ENCODE measurements at places on chromosomes 16 and 17.
A peak's percentile ranks its signal among the peaks of the same experiment; 100 is the strongest.

- no peak for DNase-seq
Measured at GRCh38 chr17:8583954-8584353, 46.6 kb downstream of the MYH10 start.

DNA sequence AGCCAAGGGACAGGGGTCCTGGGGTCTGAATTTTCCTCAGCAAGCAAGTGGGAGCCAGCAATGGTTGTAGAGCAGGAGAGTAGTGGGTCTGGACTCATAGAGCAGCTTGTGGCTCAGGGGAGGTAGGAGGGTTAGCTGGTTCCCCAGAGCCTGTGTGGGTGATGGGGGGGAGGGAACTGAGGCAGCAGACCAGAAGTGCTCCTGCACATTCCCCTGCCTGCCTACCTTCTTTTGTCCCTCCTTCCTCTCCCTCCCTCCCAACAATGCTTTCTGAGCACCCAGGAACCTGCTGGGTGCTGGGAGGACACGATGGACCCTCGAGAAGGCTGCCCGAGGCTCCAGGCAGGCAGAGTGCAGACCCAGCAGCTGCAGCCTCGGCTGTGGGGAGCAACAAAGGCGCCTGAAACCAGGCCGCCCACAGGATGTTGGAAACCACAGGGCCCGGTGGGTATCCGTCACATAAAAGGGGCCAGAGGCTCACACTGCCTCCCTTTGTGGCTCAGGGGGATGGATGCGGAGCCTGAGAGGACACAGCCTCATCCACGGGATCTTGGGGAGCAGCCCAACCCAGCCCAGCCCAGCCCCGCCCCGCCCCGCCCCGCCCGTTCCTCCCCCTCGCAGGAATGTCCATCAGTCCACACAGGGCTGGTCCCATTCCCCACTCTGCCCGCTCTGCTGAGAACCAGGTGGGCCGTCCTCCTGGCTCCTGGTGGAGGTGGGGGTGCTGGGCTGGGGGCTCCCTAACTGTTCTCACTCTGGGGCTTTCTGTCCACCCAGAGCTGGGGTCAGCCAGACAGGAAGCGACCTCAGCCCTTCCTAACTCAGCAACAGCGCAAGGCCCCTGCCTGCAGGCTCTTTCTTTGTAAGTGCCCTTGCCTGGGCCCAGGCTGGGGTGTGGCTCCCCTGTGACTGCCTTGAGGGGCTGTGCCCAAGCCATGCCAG is 1.7 kb upstream of the NLRC3 start:
- peak; percentile 54 for DNase-seq

DNA sequence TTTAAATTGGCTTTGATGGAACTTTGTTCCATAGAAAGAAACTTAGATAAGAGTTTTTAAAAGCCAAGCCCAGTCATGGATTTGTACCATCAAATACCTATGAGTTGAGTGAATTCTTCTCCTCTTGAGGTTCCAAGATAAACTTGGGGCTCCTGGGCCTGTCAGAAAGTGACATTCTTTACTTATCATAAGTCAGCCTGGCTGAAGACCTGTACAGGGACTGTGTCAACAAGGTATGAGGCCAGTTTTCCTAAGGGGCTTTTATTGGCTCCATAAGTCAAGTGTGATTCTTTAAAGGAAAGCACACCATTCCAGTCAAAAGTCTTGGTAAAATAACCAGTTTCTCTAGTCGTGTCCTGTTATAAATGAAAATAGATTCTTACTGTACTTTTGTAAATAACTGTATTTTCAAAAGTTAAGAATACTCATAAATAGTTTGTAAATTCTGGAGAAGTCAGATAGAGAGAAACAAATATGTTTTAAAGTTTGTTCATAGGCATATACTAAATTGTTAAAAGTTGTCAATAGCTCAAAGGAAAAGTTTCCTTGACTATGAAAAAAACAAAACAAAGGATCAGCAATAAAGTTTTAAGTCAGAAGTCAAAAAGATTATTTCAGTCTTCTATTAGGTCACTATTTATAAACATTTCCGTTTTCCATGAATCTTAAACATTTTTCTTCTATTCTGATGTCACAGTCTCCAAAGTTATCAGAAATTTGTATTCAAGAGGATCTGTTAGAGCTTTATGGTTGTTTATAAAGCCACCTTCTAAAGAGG is 22.5 kb upstream of the MYO1D start:
- DNase-seq, result no peak

DNA sequence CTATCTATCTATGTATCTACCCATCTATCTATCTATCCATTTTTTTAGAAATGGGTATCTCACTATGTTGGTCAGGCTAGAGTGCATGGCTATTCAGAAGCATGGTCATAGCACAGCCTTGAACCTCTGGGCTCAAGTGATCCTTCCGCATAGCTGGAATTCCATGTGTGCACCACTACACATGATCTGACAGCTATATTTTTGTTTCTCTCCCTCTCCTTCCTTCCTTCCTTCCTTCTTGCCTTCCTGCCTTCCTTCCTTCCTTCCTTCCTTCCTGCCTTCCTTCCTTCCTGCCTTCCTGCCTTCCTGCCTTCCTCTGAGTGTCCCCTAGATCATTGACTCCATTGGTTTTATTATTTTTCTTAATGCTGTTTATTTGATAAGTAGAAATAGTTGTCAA is 108.1 kb downstream of the HS3ST4 start:
- DNase-seq, result no peak
